ENCODE measurements at places on chromosomes 16 and 17.

DNA sequence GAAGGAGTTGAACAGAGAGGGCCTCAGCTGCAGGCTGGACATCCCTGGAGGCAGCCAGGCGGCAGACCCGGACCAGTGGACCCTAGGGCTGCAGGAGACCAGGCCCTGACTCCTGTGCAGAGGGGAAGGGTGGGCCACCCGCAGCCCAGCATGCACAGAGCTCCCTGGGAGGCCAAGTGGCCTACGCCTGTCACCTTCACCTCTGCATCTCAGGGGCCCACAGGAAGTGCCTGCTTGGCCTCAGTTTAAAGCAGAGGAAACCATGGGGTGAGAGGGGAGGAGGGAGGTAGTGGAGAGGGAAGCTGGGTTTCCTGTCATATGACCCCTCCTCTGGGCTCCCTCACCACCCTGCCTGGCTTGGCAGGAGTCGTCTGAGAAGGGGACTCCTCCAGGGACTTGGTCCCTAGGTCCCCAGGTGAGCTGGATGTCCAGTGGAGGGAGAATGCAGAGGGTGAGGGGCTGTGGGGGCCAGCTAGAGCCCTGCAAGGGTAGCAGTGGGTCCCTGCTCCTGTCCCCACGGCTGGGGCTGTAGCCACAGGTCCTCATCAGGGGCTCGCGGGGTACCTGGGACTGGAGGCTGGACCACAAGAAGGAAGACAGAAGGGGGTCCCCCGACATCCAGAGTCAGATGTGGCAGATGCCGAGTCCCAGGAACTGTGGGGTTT is at the start of gene TMC8:
TMC8 (plus strand) TSS at position 335 of the 665 bp plus-strand sequence. CDS start 818 bp downstream, outside the sequence.
- DNase-seq: no peak

DNA sequence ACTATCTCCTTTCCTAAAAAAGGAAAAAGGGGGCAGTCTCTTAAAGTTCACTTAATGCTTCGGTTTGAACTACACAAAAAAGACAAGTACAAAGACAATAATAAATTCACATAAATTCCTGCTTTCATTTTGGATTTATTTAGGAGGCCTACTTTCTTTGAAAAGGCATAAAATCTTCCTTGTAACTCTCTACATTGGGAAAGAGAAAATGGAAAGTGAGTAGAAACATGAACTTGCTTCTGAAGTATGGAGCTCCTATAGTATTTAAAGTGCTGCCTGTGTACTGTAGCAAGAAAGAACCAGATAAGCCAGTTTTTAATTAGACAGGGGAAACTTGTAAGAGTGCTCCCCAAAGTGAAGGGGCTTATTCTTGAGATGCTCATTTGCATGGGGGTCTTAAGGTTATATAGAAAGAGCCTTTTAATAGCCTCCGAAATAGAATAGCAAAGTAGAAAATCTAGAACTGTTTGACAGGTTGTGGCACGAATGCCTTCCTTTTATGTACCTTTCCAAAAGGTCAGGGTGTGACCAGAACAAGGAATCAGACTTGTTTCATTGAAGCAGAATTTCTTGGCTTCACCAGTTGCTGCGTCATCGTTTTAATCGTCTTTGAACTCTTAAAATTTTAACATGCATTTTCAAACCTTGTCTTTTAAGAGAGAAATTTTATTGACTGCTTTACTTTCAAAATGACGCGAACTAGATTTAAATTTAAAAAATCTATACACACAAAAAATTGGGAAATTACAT is 12.9 kb downstream of the GAN start:
- no peak for DNase-seq

- DNase-seq: peak; percentile 12
Observed at GRCh38 chr16:4537376-4538343, 913 bp downstream of the CDIP1 start.

DNA sequence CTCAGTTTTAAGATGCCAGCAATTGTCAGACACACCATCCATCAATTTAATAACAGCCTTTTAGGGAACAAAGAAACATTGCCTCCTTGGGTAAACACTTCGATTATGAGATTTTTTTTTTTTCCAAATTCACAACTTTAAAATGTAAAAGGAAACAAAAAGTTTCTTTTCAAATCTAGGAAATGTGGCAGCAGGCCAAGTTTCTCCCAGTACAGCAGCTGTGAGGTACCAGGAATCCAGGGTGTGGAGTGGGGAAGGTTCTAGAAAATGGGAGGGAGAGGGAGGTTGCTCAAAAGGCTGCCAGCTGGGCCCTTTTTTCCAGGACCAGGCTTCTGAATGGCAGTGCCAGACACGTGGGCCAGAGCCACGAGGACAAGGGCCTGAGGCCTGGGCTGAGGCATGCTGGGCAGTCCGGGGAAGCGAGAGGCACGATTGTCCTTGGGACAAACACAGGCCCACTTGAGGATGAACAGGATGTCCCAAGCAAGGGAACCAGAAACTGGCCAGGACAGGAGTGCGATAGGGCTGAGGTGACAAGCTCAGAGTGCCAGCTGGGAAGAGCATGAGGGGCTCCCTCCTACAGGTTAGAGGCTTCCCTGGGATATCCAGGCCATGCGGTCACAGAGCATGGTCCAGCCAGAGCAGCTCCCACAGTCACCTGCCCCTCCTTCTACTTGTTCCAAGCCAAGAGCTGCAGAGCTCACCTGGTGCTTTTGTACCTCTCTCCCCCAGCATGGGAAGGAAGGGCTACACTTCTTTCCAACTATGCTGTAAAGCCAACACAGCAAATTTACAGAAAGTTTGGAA is 215.1 kb downstream of the KATNIP start:
- DNase-seq: no peak

Measured in progenitor cell of endocrine pancreas (in vitro differentiated cells).